ENCODE measurements at places on chromosomes 7 and 10.

GRCh38 chr10:11515596-11516430 lies 95.6 kb downstream of the USP6NL start:
- DNase-seq, result no peak

GRCh38 chr7:80264769-80265495 lies 130.3 kb downstream of the GNAI1 start:
- DNase-seq, result no peak

- no peak for DNase-seq
Measured at GRCh38 chr7:16762177-16762576, 8.6 kb downstream of the TSPAN13 start.

GRCh38 chr7:114133717-114134116 lies 214.9 kb upstream of the PPP1R3A start:
- DNase-seq, result no peak

DNA sequence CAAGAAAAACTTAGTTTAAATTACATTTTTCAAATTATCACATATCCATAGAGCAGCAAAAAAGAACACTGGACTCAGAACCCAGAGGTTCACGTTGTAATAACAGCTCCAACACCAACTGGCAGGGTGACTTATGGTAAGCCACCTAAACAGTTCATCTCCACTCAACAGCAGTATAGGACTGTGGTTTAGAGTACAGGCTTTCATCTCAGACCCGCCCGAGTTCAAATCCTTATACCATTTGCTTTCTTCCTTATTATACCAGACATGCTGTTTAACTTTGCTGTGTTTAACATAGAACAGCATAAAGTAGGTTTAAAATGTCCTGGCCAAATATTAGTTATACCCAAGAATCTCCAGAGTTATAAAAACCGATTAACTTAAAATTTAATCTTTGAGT lies 97.9 kb downstream of the ARHGAP21 start:
- DNase-seq, result no peak

- DNase-seq, result no peak
Measured at GRCh38 chr7:4549681-4550080, 132.4 kb upstream of the FOXK1 start.

GRCh38 chr7:50212666-50213621 lies 91.6 kb upstream of the IKZF1 start:
- no peak for DNase-seq

DNA sequence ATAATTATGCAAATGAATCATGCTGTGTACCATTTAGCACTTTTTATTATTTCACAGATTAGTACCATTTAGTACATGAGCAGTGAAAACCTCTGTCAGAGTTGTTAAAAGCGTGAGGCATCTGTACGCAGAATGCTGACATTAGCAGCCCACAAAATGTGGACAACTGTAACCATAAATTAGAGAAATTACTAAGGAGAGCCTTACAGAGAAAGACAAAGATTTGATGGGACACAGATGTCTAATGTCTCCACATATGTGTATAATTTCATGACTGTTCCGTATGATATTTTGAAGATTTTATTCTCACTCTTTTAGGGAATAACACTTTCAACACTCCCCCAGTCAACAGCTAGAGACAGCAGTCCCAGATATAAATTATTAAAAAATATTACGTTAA lies 414.0 kb upstream of the ANKRD30A start:
- DNase-seq, result no peak

DNA sequence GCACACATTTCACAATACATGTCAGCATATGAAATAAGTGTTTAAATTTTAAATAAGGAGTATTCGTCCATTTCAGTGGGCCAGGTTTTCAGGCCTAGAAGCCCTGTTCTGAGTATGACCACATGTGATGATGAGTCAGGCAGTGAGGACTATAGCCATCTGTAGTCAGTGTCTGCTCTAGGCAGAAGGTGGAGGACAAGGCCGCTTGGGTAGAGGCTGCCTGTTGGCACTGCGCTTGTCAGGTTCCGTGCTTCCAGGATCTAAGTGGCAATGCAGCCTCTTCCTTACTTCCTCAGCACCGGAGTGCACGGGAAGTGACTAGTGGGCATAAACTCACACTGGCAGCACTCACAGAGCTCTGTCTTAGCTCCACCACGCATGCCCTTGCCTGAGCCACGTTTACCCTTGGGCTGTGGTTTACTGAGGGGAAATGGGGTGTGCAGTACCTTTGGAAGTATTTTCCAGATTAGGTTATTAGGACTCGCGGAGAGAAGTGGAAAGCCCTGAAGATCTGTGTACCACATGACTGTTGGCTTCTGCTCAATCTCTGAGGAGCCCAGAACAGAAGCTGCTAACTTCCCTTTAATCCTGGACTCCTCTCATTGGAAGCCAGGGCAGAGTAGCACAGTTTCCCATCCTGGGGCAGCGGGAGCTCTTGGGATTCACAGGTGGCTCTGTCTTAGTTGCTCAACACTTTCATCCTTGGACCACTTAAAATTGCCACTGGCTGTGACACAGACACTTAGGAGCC lies 87.5 kb upstream of the GJD4 start:
- no peak for DNase-seq
